ENCODE measurements at places on chromosomes 3 and 15.

- no peak for DNase-seq
Measured at GRCh38 chr3:106124818-106125217, 256.0 kb upstream of the CBLB start.

- no peak for DNase-seq
Measured at GRCh38 chr3:158165730-158166129, 55.8 kb downstream of the RSRC1 start.

DNA sequence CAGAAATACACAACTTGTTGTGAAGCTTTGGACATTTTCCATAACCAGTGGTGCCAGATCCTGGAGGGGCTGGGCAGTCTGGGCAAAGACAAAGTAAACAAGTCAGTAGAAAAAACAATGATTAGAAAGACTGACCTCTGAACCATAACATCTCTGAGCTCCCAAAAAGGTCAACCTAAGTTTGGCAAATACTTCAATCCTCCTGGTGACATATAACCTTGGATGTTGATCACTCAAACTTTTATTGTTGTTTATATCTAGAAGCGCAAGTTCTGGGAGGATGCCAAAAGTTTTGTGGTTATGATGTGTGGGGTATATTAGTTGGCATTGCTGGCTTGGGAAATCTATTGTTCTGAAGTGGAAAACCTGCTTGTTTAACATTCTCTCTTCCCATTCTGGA is 257.7 kb downstream of the DIPK2A start:
- DNase-seq = no peak

- no peak for DNase-seq
Measured at GRCh38 chr3:177131927-177132636, 65.2 kb downstream of the TBL1XR1 start.

DNA sequence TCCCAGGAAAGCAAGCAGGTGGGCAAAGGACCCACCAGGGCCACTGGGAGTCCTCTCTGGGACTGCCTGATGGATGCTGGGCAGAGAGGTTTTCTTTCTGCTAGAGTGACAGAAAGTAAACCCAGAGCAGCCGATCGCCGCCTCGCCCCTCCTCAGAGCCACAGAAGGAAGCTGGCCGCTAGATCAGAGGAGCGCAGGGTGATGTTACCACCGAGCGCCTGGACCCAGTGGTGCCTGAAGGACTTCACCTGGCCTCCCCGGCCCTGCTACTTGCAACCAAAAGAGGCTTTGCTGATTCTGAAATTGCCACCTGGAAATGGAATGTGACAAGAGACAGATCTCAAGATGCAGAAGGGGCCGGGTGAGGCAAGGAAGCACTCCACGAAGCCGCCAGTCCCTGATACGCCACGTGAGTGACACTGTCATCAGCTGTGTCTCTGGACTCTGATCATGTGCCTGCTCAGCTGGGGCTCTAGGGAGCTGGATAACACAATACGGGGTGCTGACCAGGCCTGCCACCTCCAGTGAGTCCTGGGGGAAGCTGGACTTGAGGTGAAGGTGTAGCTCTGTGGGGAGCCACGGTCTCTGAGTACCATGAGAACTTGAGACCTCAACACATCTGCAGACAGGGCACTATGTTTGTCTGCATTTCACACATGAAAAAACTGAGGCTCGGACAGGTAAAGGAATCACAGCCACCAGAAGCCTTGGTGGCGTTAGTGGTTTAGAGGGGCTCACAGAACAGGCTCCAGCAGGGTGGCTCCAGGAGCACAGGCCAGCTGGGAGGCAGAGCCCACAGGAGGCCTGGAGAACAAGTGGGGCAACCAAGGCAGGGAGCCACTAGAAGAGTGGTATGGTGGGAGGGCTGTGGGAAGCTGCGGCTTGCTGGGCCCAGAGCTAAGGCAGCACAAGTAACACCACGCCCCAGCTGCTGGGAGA is 137.9 kb upstream of the PRR20G start:
- DNase-seq = no peak

DNA sequence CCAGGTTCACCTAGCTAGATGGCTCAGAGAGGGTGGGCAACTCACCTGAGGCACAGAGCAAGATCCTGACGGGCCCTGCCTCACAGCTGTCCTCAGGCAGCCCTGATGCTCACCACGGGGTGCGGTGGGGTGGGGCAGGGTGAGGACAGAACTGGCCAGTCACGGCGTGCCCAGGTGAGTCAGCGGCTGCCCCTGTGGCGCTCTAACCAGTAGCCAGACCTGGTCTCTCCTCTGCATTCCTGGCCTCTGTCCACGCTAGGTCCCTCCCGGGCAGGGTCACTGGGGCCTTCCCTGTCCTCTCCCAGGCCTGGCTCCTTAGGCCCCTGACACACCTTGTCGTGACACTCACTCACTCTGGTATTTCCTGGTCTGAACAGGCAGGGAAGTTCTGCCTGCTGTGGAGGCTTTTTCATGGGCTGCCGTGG is 901 bp downstream of the ALS2CL start:
- DNase-seq = no peak

DNA sequence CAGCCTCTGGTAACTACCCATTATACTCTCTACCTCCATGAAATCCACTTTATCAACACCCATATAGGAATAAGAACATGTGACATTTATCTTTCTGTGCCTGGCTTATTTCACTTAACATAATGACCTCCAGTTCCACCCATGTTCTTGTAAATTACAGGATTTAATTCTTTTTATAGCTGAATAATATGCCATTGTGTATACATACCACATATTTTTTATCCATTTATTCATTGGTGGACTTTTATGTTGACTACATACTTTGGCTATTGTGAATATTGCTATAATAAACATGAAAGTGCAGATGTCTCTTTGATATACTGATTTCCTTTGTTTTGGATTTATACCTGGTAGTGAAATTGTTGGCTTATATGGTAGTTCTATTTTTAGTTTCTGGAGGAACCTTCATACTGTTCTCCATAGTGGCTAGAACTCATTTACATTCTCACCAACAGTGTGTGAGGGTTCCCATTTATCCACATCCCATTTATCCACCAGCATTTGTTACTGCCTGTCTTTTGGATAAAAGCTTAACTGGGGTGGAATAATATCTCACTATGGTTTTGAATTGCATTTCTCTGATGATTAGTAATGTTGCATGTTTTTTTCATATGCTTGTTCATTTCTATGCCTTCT is 473.4 kb downstream of the TBL1XR1 start:
- DNase-seq = no peak

- DNase-seq = no peak
Measured at GRCh38 chr15:90584841-90585240, 55.1 kb downstream of the CRTC3 start.

- DNase-seq = peak; percentile 71
Measured at GRCh38 chr15:50107157-50107556, 11.9 kb downstream of the ATP8B4 start.

DNA sequence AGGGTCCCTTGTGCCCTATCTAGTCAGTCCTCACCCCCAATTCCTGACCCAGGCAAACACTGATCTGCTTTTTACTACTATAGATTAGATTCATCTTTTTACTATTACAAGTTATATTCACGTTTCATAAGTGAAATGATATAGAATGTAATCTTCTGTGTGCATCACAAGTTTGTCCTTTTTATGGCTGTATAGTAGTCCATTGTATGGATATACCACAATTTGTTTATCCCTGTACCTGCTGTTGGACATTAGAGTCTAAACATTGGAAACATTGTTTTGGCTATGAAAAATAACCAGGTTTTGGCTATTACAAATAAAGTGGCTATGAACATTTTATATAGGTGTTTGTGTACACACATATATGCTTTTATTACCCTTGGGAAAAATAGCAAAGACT is 112.4 kb downstream of the CACNA1D start:
- no peak for DNase-seq

GRCh38 chr15:80936288-80937078 is 53.1 kb downstream of the MESD start:
- DNase-seq = no peak

DNA sequence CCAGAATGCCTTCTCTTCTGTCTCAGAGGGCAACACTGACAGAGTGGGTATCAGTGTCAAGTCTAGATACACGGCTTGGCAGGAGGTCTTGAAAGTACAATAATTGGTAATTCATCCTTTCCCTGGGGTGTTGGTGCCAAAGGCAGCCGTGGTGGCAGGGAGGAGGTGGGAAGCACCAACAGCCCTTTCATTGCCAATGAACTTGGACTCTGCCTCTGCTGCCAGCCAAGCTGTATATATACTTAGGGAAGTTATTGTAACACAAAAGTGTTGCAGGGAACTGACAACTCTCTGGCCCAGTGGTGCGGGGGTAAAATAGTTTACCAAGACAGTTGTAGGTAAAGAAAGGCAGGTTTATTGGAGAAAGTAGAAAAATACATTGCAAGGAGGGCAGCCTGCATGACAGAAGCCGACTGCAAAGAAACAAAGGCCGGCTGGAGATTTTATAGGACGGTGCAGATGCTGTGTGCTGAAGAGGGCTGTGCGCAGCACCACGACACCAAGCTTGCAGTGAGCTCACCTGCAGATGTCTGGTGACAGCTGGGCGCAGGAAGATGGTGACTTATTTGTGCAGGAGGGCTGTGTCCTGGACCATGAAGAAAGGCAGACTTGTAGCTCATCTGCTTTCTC is 4.0 kb upstream of the FAM3D start:
- DNase-seq = no peak

DNA sequence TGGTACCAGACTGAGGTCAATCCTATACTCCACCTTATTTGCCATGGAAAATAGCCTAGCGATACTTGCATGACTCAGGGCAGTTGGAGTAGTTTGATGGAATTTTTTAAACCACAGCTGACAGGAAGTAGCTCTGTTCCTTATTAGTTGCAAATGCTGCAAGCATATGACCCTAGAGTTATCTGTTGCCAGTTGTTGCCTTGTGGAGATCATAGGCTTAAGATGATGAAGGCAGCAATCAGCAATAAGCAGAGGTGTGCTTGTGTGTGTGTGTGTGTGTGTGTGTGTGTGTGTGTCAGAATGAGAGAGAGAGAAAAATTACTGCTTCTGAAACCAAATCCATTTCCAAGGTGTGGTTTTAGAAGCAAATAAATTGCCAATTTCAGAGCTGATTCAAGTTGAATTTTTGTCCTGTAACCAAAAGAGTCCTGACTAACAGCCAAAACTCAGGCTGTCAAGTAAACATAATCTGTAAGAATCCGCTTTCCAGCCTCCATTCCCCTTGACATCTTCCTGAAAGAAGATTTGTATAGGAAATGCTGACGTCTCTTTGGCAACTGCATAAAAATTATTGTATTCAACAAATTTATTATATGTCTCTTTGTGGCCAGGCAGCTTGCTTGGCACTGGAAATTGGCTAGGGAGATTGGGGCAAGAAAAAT is 141.2 kb downstream of the SERPINI1 start:
- DNase-seq = no peak

GRCh38 chr3:51734572-51734907 is 27.7 kb downstream of the GRM2 start:
- peak; percentile 45 for DNase-seq

DNA sequence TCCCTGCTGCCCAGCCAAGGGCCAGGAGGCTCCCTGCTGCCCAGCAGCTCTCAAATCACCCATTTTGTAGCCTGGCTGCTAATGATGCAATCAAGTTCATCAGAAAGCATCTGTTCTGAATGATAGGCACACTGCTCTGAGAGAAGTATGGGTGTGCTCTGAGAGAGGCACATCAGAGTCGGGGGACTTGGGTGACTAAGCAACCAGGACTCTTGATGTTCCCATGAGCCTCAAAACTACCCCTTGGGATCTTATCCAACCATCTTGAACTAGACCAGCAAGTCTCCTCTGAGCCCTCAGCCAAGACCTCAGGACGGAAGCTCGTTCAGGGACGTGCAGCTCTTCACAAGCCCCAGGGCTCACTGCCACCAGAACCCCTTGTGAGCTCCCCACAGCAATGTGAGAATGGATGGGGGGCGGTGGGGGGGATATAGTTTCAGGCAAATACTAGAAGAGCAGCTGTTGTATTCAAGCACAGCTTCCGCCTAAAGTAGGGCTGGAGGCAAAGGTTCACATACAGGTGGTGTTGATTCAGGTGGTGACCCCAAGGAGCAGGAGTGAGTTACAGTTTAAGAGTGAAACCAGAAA is 52.2 kb upstream of the HES1 start:
- DNase-seq = no peak

DNA sequence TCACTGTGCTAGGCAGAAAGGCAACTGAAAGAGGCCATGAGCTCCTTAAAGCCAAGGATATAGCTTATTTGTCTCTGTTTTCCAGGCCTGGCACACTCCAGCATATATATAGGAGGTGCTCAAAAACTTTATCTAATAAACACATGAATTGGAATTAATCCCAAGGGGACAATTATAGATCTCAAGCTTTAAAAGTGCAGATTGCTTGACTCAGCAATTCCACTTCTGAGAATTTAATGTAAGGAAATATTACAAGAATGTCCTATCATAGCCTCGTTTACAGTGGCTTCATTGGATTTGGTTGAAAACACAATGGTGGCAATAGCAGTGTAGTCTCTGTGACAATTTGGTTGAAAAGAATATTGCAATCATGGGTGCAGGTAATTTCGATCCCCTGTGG is 267.3 kb downstream of the SHQ1 start:
- DNase-seq = no peak

DNA sequence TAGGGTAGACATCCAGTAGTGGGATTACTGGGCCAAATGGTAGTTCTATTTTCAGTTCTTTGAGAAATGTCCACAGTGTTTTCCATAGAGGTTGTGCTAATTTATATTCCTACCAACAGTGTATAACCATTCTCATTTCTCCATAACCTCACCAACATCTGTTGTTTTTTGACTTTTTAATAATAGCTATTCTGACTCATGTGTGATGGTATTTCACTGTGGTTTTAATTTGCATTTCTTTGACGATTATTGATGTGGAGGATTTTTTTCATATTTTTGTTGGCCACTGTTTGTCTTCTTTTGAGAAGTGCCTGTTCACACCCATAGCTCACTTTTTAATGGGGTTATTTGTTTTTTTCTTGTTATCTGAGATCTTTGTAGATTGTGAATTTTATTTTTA is 125.2 kb downstream of the CFAP20DC start:
- DNase-seq = no peak

DNA sequence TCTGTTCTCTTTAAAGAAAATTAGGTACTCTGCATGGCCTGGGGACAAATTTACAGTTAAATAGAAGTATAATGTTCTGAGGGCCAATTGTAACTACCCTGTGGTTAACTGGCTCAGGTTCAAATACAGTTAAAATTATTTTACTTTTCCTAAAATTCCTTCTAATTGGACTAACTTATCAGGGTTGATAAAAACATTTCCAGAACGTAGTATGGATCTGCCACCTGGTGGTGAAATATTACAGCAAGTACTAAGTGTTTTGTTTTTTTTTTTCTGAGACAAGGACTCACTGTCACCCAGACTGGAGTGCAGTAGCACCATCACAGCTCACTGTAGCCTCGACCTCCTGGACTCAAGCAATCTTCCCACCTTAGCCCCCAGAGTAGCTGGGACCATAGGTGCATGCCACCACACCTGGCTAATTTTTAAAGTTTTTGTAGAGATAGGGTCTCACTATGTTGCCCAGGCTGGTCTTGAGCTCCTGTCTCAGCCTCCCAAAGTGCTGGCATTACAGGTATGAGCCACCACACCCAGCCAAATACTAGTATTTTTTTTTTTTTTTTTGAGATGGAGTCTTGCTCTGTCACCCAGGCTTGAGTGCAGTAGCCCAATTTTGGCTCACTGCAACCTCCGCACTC is 29.2 kb downstream of the NEO1 start:
- peak; percentile 18 for DNase-seq
